ENCODE measurements at places on chromosomes 2 and 18. TPM values are rescaled to one million over a fixed set of nuclear protein-coding genes. Genes with fewer than 3 reads are reported as not detected.

The SERPINB7 gene
- not detected for total RNA-seq

GRCh38 chr2:241762933-241763369 lies 13.7 kb upstream of the GAL3ST2 start:
- no peak for DNase-seq

The RTP5 gene
- not detected for total RNA-seq

The IFIH1 gene
- 7.0 TPM for total RNA-seq

The SLC23A3 gene
- 4.8 TPM for total RNA-seq

- no peak for DNase-seq
Observed at GRCh38 chr2:179467111-179467510, 202.5 kb upstream of the SESTD1 start.

The NMUR1 gene
- total RNA-seq = not detected

The CNDP1 gene
- not detected for total RNA-seq

DNA sequence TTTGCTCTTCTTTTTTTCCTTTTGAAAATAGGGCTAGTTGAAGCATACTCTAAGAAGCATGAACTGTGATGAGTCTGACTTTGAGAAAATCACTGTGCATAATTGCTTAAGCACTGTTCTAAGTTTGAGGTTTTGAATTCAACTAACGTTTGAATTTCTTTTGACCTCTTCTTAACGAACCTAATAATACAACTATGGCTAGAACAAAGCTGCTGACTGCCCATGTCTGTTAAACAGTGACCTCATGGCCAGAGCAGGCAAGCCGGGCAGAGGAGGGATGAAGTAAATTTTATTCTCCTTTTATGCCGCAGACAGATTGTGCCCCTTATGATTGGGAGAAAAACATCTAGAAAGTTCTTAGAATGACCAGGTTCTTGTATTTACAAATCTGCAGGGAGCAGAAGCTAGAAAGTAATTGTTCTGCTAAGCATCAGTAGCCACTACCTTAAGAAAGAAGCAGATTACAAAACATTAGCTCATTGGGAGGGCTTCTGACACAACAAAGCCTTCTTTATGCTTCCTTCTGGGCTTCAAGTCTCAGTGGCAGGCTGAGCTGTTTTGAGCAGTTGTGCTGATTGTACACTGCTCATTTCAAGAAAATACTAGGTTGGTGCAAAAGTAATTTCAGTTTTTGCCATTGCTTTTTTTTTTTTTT lies 97.8 kb upstream of the RASGRP3 start:
- no peak for DNase-seq

DNA sequence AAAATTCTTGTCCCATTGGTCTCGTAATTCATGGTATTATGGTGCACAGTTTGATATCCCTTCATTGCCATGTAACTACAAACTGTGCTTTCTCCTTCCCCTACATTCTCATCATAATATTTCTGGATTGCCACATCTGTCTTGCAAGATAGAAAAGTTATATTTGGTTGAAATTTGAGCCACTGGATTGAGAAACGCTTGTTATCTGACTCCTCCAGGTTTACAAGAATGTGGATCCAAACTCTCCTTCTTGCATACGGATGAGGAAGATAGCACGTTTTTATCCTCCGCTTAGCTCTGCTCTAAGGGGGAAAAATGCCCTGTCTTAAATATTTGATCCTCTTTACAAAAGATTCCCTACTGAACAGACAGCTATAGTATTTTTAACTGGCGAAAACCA lies 438.2 kb downstream of the TSN start:
- no peak for DNase-seq

The RAPGEF4 gene
- total RNA-seq = 0.59 TPM

- no peak for DNase-seq
Observed at GRCh38 chr2:128414351-128414750, 95.7 kb upstream of the HS6ST1 start.

DNA sequence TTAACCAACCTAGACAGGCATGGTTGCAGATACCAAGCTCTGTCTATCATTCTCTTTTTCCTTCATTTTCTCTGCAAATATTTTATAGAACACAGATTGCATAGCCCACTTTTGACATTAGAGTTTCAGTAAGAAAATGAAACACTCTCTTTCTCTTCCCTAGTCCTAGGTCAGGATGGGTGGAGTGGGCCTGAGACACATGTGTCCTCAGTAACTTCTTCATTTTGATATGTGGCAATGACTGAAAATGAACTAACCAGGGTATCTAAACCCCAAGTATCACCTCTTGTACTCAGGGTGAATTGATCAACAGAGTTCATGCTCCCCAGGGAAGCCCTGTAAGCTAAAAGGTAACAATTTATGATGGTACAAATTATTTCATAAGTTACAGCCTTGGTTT lies 37.0 kb upstream of the KYNU start:
- no peak for DNase-seq

DNA sequence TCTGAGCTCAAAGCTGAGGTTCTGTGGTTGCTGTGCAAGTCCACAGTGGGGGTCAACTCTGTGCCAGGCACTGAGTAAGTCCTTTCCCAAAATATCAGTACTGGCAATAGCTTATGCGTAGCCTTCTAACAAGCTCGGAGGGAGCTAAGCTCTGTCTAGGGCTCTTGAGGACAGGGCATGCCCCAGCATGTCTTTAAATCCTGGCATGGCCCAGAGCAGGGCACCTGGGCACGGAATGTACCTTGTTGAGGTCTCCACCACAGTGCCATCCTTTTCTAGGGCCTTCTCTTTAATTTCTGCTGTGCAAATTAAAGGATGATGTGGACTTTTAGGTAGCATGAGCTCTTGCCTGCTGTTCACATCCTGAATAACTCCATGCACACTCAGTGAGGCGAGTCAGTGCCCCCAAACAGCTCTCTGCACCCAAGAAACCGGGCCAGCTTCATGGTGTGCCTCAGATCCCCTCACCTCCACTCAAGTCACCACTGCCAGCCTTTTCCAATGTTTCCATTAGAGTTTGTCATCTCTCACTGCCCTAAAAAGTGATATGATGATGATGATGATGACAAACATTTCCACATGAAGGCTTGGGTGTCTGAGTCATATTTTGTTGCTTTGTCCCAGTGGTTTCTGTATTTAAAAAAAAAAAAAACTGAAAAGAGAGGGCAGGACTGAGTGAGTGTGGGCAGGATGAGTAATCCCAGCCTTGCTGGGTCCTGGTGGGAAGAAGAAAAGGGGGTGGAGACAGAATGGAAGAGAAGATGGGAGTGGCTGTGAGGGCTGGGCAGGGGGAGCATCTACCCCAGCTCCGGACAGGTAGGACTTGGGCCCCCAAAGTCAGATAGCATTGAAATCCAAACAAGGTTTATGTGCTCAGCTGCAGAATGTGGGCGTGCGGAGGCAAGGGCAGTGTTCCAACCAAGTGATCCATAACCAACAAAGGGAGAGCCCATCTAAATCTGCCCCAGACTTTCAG lies 78.9 kb downstream of the ZBTB7C start:
- DNase-seq = peak; percentile 47

GRCh38 chr18:56775701-56776100 lies 124.5 kb downstream of the WDR7 start:
- no peak for DNase-seq

DNA sequence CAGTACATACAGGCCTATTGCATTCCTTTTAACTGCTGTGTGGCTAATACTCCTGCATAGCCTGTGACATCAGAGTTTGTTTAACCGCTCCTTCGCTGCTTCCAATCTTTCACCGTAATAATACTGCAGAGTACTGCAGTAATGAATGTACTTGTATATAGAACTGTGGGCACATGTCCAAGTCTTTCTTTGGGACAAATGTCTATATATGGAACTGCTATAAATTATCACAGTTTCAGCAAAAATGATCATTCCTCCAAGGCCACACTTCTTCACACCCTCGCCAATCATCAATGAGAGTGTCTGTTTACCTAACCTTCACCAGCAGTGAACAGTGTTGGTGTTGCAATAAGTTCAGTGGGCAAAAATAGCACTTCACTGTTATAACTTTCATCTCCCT lies 230.4 kb downstream of the SP3 start:
- no peak for DNase-seq

- no peak for DNase-seq
Observed at GRCh38 chr18:10898417-10898974, 250.9 kb downstream of the PIEZO2 start.

The SLC4A5 gene
- 0.91 TPM for total RNA-seq

- DNase-seq = no peak
Observed at GRCh38 chr2:123908522-123908921, 116.6 kb upstream of the CNTNAP5 start.

DNA sequence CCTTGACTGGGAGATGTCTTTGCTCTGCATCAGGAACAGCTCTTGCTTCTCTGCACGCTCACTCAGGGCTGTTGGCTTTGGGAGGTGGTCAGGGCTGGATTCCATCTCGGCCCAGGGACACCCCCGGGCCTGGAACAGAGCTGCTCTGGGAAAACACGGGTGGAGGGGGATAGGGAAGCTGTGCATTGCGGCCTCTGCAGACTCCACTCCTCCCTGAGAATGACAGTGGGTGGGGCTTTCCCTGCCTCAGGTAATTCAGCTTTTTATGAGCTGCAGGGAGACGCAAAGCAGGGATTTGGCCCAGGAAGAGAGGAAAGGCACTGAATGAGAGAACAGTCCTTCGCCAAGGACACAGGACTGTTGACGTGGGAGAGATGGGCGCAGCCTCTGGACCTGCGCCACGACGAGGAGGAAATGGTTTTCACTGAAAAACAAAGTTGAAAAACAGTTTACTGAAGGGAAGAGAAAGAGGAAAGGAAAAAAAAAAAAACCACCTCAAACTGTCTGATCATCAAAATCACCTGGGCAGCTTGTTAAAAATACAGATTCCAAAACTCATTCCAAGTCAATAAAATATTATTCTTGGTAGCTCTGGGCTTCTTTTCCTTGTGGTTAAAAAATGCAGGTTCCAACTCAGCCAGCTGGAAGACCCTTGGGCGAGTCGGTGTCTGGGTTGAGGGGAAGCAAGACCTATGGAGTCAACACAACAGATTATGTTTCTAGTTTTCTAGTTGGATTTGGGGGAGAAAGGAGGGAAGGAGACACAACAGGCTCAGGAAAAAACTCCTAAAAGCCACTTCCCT lies 194.0 kb downstream of the ZFP36L2 start:
- no peak for DNase-seq

The NYAP2 gene
- not detected for total RNA-seq

The TMEM200C gene
- not detected for total RNA-seq

DNA sequence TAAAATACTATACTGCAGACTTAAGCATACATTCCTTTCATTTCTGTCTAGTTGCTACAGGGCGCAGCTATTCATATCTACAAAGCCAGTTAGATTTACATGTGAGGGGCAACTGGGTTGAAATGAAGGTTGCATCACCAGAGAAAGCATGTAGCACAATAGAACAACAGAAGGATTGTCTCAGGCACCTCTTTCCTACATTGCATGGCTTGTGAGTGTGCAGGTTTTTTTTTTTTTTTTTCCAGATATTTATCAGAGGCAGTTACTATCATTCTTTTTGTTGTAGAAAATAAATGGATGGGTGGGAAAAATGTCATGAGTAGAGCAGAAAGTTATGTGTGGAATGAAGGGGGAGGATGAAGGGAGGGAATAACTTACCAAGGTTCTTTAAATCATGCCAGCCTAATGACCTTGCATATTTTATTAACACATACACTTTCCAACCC lies 86.8 kb downstream of the ERBB4 start:
- DNase-seq = peak; percentile 19

DNA sequence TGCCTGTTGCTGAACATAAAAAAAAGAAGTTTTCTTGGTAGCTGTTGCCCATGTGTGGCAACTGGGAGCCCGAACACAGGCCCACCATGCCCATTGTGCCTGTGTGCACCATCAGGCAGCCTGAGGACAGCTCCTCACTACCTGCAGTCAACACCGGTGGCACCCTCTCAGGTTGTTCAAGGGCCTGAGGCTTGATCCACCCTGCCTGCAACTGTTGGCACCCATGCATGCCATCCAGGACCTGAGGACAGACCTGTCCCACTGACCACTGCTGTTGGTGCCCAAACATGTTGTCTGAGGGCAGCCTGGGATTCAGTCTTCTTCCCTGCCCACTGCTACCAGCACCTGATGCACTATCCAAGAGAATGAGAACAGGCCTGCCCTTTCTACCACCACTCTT lies 661.1 kb upstream of the ZNF804A start:
- no peak for DNase-seq

The AKAIN1 gene
- total RNA-seq = not detected

DNA sequence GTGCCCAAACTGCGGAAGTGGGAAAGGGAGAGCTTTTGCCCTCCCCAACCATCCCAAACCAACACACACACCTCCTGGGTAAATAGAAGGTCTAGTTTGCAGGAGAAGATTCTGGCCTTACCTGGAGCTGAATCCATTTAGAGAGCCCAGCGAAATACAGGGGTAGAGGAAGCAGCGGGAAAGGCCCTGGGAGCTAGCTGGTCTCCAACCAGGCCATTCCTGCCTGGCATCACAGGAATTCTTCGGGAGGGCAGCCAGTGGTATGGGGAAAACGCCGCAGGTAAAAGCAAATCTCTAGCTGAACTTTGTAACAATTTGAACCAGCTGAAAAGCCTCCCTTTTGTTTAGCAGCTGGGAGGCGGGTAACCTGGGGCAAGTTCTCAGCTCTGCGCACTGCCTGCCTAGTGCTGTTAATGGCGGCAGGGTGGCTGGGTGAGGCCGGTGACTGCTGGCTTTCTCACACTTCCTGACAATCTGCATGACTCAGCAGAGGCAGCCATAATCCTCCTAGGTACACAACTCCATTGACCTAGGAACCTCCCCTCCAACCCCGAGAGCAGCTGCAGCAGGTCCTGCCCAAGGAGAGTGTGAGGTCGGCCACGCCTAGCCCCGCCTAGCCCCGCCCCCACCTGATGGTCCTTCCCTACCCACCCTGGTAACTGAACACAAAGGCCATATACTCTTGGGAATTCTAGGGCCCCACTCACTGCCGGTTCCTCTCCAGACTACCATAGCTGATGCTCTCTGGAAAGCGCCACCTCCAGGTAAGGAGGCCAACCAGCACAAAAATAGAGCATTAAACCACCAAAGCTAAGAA lies 483.8 kb upstream of the REG3G start:
- no peak for DNase-seq

DNA sequence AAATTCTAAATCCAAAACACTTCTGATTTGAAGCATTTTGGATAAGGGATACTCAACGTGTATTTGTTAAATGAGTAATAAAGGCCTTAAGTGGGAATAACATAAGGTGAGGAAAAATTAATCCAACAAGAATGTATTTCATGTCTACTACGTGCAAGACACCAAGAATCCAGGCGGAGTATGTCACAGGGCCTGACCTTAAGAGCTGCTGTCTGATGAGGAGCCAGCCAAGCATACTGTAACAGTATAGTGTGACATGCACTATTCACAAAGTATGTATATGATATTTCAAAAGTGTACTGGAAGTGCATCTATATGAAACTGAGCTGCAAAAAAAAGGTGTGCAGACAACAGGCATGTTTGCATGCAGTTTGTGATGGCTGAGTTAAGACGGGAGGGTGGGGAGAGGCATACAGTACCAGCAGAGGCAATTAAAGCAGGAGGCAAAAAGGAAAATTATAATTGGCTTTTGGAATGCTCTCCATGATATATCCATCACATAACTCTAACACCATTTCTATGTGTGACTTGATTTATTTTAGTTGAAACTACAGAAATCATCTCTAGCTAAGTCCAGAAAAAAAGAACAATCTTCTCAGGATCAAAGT lies 18.2 kb downstream of the IWS1 start:
- no peak for DNase-seq

The HOXD13 gene
- total RNA-seq = not detected
